SW 1271 (cell line): ENCODE measurements at places on chromosomes 4 and X.
A peak's percentile ranks its signal among the peaks of the same experiment; 100 is the strongest.

DNA sequence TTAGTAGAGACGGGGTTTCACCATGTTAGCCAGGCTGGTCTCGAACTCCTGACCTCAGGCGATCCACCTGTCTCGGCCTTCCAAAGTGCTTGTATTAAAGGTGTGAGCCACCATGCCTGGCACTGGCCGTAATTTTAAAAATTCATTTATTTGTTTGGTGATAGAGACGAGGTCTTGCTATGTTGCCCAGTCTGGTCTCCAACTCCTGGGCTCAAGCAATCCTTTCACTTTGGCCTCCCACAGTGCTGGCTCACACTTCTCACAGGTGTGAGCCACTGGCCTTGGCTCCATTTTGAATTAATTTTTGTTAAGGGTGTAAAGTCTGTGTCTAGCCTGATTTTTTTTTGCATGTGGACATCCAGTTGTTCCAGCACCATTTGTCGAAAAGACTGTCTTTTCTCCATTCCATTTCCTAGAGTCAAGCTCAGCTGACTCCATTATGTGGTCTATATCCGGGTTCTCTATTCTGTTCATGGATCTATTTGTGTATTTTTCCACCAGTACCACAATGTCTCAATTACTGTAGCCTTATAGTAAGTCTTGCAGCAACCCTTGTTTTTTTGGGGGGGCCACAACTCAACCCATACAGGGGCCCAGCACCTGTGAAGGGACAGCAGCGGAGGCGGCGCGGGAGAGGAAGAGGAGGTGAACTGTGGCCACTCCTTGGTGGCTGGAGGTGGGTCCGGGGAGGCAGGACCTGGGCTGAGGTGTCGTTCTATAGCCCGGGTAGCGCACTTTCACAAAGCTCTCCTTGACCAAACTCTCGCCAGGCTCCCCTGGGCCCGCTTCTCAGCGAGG is 1.5 kb upstream of the NSD2 start:
- no peak for DNase-seq

- DNase-seq: no peak
These were observed 15.8 kb upstream of the IGFBP7 start for GRCh38 chr4:57125996-57126395.

DNA sequence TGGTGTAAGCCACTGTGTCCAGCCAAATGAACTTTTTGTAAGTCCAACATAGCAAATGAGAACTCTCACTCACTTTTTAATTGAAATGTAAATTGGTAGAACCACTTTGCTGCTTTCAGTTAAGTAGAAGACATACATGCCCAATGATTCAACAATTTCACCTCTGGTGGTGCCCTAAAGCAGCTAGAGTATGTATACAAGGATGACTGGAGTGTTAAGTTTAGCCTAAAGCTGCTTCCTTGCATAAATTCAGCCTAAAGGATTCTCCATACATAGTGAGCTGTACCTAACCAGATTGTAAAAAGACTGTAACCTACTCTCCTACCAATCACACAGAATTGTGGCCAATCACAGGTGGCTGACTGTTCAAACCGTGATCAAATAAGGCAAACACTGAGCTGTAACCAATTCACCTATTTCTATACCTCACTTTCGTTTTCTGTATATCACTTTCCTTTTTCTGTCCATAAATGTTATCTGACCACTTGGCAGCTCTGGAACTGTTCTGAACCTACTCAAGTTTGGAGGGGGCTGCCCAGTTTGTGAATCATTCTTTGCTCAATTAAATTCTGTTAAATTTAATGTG is 39.9 kb downstream of the PDS5A start:
- DNase-seq: no peak

DNA sequence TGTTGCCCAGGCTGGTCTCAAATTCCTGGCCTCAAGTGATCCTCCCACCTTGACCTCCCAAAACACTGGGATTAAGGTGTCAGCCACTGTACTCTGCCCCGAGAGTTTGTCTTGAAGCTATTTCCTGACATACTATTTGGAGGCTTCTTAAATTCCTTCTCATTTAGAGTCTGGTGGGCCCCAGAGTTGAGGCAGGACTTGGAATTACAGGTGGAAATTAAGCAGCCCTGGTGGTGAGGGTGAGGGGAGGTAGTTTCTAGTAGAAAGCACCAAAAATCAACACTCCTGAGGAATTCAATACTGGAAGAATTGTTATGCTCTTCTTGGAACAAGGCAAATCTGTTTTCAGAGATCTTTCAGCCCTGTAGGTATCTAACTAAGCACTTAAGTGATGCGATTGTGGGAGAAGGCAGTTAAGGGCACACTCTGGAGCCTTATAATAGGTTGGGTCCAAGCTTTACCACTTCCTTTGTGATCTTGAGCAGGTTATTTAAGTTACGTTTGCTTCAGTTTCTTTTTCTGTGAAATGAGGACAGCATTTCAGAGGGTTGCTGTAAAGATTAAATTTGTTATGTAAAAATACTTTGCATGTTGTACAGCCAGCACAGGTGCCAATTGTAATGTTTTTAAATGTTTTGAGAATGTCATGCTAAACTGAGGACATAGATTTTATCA is 200.7 kb downstream of the SOWAHB start:
- DNase-seq: no peak

DNA sequence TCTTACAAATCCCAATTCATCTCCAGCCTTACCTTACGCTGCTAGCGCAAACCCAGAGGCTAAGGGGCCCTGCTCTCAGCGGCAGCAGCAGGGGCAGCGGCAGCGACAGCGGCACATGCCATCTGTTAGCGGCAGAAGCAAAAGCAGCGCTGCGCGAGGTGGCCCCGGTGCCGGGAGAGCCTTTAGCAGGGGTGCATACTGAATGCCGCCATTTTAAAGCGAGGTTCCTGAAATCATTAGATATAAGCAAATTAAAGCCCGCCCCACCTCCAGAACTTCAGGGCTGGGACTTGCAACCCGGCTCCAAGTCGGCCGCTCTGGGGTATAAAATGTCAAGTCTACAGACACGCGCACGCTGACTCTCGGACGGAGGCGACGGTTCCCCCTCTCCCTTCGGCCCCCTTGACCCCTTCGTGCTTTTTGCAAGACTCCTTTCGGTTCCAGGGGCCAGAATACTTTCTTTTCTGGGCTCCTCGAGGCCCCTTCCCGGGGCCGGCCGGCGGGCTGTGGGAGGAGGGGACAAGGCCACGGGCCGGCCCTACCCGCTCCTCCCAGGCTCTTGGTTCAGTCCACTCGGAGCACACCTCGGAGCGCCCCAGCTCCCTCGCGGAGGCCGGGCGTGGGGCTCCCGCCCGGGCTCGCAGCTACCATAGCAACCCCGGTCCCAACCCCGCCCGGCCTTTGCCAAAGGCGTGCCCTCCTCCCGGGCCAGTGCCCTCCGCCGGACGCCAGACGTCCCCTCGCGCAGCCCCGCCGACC is at the start of gene MBNL3:
MBNL3 (minus strand) TSS at position 220 of the 759 bp plus-strand sequence. CDS start 49,427 bp downstream, outside the sequence.
- DNase-seq: no peak

- DNase-seq: no peak
These were observed 171.6 kb upstream of the RAI2 start for GRCh38 chrX:18032486-18033221.

DNA sequence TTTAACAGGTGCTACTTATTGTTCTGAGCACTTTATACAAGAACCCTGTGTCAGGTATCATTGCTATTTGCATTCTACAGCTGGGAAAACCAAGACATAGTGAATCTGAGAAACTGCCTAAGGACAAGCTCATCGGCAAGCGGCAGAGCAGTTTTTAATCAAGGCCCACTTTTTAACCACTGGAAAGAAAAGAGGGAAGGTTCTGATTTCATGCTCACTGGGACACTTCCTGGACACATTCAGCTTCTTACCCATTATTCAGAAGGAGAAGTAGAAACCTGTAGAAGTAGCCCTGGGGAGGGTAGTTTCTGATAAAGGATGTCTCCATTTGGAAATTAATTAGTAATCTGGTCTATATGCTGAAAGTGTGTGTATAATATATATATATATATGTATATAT is 2.5 kb upstream of the LNX1 start:
- DNase-seq: no peak

- no peak for DNase-seq
These were observed 822 bp upstream of the PFKFB1 start for GRCh38 chrX:54994668-54995351.

- no peak for DNase-seq
These were observed 79.6 kb upstream of the ZNF827 start for GRCh38 chr4:146018247-146018646.

DNA sequence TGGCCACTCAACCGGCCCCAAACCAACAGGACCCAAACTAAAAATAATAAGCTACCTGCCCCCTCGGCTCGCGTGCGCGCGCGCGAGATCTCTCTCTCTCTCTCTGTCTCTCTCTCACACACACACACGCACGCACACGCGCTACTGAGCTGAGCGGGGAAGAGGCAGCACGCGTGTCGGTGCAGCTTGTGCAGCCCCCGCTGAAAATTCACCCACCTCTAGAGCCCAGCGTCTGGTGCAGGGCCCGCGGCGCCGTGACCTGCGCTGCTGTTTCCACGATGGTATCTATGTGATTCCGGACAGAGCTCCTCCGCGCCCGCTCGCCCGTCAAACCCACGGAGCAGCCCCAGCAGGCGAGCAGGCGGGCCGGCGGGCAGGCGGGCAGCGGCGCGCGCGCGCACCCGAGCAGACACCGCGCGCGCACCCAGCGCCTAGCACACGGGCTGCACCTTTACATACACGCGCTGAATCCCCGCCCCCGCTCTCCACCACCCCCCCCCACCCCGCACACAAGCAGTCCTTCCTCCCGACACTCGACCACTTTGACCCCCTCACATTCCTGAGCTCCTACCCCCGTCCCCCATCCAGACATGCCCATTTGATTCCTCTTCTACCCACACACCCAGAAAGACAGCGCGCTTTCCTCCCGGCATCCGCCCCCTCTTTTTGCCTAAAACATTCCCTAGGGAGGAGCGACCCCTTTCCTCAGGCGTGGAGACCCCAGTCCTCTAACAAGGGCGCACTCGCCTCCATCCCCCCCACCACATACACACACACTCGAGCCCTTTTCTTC is 1.0 kb downstream of the SLITRK4 start:
- DNase-seq: no peak

DNA sequence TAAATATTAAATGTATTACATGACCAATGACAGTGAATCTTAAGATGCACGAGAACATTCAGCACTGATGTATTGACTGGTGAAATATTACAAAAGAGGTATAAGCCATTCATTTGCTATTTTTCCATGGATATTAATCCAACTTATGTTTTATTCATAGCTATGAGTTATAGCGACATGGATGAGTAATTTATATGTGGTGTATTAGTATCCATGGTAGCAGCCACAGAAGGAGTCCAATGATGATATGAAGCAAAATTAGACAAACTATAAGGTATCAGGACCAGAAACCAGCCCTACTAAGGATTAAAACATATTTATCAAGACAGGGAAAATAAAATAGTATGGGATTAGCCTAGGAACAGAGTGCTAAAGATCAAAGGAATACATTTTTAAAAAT is 50.7 kb downstream of the THAP9 start:
- DNase-seq: no peak

GRCh38 chr4:8157496-8157895 is 1.1 kb downstream of the ABLIM2 start:
- no peak for DNase-seq

- no peak for DNase-seq
These were observed 562.8 kb upstream of the IGFBP7 start for GRCh38 chr4:57672846-57673433.

- no peak for DNase-seq
These were observed 735.1 kb downstream of the STIM2 start for GRCh38 chr4:27595571-27596360.

GRCh38 chr4:152106781-152107321 is 346.0 kb upstream of the GATB start:
- DNase-seq: no peak

DNA sequence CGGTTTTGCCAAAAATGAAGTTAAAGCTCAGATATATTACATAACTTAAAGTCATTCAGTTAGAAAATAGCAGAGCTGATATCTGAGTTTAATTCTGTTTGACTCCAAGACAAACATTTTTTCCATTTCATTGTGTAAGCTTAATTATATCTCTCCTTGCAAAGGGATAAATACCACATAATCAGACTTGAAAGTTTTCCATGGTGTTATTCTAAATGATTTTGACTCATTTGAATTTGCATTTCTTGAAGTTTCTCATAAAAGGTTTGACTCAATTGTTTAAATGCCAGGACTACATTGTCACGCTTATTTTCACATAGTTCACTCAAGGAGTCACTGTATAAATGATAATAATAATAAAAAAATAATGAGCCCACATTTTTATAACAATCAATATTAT is 39.4 kb upstream of the DDX60 start:
- no peak for DNase-seq

- DNase-seq: no peak
These were observed 42.3 kb downstream of the NIPAL1 start for GRCh38 chr4:48058617-48059530.

DNA sequence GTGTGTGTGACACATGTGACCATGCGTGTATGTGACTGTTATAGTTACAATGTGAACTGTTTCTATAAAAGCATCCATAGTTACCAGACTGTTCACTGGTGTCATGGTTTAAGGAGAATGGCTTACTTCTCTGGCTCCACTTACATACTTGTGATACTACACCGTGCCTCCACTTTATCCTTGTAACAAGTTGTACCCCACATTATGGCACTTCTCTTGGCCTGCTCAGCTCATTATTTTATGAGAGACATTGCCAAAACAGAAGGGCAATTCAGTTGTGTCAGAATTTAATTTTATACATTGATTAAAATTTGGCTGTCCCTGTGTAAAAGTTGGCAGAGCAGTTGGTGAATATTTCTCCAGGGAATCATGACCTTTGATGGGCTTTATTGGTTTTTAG is 62.4 kb upstream of the TBC1D14 start:
- DNase-seq: no peak

GRCh38 chrX:19535476-19535875 is 20.2 kb upstream of the MAP3K15 start:
- peak; percentile 4 for DNase-seq

- no peak for DNase-seq
These were observed 22.7 kb downstream of the TENM3 start for GRCh38 chr4:182265881-182266280.

- no peak for DNase-seq
These were observed 5.9 kb upstream of the FAM184B start for GRCh38 chr4:17787315-17787714.

DNA sequence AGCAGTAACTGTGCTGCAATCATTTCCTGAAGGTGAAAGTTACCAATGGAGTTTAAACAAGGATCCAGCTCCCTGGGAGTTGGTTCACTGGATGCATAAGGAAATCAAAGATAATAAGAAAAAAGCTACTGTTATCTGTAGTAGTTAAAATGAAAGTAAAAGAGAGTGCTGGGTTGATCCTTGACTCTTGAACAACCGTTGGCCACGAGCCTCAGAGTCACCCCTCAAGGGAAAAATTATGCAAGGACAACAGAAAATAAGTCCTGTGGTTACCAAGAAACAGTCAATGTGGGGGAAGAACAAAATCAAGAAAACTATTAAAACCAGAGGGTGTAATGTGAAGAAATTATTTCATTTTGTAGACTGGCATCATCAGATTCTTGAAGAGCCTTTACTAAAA is 49.7 kb upstream of the DDIT4L start:
- no peak for DNase-seq

DNA sequence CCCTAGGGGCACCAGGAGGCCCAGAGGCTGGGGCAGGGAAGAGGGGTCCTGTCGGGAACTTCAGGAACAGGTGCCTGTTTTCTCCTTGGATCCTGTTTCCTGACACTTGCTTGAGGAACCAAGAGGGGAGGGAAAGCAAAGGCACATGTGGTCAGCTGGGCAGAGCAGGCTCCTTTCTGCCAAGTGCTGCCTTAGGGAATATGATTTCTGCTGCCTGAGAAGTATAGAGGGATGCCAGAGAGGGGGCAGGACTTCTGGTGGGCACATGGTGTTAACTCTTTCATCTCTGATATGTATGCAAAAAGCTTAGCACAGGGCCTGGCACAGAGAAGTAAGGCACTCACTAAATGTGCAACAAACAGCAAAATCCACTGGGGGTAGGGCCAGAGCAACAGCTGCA is 51.2 kb upstream of the PJA1 start:
- DNase-seq: no peak

GRCh38 chr4:21775703-21776102 is 172.9 kb downstream of the KCNIP4 start:
- no peak for DNase-seq
